ENCODE measurements at places on chromosomes 12 and 14.

DNA sequence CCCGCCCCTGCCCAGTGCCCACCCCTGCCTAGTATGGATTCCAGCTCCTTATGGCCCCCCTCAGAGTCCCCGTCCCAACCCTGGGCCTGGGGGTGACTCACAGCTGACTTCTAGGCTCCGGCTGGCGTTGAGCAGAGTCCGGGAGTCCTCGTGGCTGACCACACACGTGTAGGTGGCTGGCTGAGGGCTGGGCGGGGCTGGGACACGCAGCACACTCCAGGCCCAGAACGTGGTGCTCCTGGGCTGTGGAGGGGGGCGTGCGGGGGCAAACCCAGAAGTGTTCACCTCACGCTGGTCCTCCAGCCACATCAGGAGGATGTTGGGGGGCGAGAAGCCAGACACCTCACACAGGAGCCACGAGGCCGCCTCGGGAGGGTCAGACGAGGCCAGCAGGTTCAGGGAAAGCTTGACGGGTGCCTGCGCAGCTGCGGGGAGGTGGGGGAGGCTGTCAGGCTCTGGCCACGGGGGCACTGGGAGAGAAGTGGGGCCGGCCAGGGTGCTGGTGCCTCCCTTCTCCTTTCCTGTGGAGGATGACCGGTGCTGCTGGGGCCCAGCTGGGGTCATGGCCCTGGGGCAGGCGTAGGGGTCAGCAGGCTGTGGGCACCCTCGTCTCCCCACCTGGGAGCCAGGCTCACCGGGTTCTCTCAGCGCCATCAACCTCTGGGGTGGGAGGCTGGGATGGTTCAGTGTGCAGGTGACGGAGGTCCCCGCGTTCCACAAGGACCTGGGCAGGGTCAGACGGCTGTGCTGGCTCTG, 314.1 kb downstream of the TMEM121 start:
- DNase-seq: no peak

GRCh38 chr12:19387161-19387560, 52.1 kb upstream of the AEBP2 start:
- DNase-seq: no peak

- DNase-seq: no peak
These were observed 72.3 kb upstream of the KRAS start for GRCh38 chr12:25322918-25323531.

DNA sequence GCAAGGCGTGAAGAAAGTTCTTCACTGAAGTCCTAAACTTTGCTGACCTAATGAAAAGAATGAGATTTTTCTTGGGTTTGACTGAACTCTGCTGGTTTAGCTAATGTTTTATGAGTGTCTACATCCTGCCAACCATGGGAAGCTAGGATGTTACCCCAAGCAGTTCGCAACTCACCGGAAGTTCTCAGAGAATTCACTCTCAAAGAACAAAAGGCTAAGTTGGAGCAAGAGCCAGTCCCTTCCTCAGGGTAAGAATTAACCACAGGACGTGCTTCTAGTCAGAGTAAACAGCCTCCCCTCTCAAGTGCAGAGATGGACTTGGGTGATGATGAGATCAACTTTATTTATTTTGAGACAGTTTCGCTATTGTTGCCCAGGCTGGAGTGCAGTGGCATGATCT, 37.3 kb downstream of the TCHP start:
- no peak for DNase-seq

GRCh38 chr14:97719931-97720330, 922.7 kb downstream of the VRK1 start:
- DNase-seq: no peak

DNA sequence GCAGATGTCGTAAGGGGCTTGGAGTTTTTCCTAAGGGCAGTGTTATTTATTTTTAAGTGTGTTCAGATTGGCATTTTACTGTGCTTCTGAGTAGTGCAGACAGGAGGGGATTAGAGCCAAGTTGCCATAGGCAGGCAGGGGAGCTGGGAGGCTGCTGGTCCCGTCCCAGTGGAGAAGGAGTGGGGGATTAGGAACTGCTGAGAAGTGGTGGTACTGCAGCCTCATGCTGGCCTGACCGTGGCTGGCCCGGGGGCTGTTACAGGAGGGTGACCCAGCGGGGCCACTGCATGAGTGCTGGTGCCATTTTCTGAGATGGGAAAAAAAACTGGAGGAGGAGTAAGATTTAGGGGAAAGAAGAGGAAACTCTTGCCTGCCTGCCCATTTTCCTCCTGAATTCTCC, 52.3 kb upstream of the DLK1 start:
- no peak for DNase-seq

- DNase-seq: no peak
These were observed 21.8 kb upstream of the LRRK2 start for GRCh38 chr12:40203060-40203430.

DNA sequence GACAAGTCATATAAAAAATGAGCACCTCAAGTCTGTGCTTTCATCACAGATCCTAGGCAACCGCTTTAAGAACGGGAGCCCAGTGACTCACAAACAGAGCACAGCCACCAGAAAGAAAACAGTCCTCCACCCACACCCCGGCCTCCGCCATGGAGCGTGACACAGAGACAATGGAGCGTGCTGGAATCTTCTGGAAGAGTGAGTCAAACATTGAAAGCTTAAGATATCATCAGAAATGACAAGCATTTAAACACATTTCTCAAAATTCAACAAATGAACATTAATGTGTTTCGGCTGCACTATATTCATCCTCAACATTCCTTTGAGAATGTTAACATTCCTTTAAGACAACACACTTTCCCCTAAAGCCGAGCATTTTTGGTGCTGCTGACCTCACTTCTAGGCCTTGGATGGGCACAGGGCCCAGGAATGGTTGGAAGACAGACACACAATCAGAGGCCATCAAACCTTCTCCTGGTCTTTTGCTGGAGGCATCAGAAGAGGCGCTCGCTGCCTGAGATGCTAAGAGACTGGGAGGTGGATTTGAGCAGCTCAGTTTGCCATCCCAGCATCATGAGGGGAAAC, 23.6 kb upstream of the TMEM132D start:
- DNase-seq: peak; percentile 23

DNA sequence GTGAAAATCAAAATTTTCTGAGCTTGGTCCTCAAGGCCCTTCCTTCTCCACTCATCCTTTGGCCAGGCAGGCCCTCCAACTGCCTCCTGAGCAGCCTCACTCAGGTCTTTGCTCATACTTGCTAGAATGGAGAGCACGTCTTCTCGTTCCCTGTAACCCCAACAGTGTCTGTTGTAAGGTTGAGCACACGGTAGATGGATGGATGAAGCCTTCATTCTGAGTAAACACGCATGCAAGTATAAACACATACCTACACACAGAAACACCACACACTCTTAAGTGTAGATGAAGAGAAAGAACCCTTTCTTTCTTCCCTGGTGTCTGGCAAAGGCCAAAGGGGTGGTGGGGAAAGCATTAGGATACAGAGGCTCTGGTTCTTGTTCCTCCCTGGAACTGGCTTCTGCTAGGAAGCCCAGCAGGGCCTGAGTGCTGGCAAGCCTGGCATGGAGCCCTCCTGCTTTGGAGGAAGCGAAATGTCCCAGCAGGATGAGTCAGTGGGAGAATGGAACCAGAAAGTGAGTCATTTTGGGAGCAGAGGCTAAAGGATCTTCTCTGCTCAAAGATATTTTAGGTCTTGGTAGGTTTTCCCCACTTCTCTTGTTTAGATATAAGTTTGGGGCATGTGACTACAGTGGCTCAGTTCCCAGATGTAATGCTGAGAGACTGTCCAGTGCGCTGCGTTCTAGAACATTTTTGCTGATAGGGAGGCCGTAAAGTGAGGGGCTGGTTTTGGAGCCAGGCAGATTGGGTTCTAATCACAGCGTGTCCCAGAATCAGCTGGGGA, 127.4 kb downstream of the CACNA1C start:
- peak; percentile 94 for DNase-seq

DNA sequence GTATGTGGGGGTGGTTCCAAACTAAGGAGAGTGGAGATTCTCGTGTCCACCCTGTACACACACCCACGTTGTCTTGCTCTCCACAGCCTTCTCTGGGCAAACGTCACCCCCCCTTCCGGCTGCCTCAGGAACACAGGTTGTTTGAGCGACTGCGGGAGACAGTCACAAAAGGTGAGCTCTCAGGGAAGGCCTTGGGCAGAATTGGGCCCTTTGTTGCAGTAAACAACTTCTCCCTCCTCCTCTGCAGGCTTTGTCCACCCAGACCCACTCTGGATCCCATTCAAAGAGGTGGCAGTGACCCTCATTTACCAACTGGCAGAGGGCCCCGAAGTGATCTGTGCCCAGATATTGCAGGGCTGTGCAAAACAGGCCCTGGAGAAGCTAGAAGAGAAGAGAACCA, 8.1 kb upstream of the GAPDH start:
- no peak for DNase-seq

DNA sequence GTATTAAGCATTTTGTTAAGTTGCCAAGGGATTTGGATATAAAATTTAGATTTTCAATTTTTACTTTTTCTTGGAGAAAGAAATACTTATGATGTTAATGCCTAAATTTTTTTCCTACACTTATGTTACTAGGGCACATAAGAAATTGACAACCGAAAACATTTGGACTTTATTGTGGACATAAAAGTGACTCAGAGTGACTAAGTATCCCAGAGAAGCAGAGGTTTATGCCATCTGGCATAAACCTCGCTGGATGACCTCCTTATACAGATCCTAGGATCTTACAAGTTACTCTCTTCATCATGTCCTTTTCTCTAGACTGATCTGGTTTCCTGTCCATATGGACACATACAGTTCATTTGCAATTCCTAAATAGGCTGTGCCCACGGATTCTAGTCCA, 89.8 kb downstream of the RERG start:
- peak; percentile 33 for DNase-seq

- DNase-seq: peak; percentile 60
These were observed 12.4 kb upstream of the NRXN3 start for GRCh38 chr14:78157494-78158437.

DNA sequence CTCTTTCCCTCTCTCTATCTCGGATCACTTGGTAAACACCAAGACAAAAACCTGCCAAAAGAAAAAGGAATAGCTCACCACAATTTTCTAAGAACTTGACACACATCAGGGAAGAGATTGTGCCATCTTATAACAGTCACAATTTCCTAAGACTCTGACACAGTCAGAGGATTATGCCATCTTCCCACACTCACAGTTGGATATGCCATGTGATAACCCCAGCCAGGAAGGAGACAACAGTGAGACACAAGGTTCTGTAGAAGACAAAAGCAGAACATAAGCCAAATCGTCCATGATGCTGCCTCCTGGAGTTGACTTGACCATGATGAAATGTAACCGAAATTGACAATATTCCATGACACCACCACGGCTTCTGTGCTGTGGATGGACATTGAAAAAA, 2.8 kb upstream of the CLEC9A start:
- peak; percentile 40 for DNase-seq

- no peak for DNase-seq
These were observed 125.2 kb downstream of the GCH1 start for GRCh38 chr14:54777395-54777794.

DNA sequence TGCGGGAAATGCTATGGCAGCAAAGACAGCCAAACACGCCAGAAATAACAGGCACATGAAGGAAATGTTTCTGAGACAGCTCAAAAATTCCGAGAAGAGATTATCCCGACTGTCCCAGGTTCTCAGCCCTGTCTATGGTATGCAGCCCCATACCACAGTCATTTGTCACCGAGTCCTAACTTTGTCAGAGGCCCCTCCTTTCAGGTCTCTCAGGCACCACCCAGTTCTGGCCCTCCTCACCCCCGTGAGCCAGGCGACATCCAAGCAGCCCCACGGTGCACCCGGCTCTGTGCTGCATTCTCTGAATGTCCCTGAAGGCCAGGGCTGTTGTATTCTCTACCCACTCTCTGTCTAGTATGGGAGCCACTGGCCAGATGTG, 24.0 kb downstream of the SSH1 start:
- peak; percentile 78 for DNase-seq

DNA sequence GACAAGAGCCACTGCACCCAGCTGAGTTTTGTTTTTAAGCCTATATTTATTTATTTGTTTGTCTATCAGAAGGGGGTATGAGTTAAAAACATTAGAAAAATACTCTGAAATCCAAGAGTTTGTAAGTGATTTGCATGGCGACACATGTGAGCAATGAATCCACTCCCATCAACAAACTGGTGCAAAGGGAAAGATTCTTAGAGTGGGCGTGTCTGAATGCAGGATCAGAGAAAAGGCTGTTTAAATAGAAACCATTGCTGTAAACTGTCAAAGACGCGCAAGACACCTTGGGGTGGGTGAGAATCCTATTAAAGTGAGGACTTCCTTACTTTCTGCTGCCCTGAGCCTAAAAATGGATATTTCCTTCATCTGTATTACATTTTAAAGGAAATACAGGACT, 51.9 kb downstream of the ZFYVE26 start:
- no peak for DNase-seq

DNA sequence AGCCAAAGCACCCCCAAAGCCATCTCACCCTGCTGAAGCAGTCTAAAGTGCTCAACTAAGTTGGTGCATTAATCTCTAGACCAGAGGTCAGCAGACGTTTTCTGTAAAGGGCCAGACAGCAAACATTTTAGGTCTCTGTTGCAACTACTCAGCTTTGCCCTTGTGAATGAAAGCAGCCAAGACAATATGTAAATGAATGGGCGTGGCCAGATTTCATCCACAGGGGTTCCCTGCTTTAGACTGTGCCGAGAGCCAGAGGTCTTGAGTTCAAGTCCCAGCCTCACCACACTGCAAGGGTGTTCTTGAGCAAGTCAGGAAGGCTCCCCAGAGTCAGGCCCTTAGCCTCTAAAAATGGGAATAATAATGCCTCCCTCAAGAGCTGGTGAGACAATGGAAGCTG, 166.2 kb downstream of the CHST11 start:
- no peak for DNase-seq

GRCh38 chr14:69387311-69387710, 10.8 kb downstream of the ERH start:
- no peak for DNase-seq

- no peak for DNase-seq
These were observed 883 bp upstream of the CDCA4 start for GRCh38 chr14:105021656-105022275.

DNA sequence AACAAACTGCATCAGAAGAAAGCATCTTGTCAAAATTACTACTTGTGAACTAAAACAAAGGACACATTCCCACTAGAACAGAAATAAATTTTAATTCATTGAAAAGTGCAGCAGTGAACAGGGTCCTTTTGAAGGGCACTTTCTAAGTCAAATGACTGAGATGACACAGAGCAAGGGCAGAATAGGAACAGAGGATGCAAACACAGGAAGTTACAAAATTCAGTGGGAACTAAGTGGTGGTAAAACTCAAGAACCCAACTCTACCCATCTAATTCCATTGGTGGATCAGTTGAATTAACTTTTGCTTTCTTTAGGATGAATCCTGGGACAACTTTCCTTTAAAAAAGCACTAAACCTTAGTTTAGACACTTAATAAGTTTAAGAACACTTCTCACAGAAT, 45.8 kb downstream of the GNS start:
- DNase-seq: no peak

DNA sequence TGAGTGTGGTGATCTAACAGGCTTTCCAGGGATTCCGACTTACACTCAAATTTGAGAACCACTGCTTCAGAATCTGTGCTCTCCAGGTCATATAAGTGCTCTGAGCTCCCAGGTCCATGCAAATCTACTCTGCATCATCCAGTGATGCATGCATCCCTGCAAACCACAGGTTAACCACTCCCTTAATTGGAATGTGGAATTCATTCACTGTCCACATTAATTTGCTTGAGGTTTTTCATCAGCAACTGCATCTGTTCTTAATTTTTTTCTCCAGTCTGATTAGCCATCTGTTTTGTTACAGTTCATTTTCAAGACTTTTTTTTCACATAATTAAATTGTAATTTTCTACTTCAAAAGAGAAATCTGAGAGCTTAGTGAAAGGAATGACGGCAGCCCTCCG, 43.4 kb upstream of the RIN3 start:
- DNase-seq: peak; percentile 40
